Activated CD8-positive, alpha-beta memory T cell treated with anti-CD3 and anti-CD28 coated beads for 48 hours (primary cell): ENCODE measurements at places on chromosomes 3 and 15.

GRCh38 chr3:56980798-56981390, 79.6 kb upstream of the SPATA12 start:
- peak; percentile 34 for DNase-seq

- DNase-seq, result no peak
Observed at GRCh38 chr3:136937175-136937574, 20.6 kb upstream of the IL20RB start.

- no peak for DNase-seq
Observed at GRCh38 chr3:24299246-24299805, 195.3 kb downstream of the THRB start.

DNA sequence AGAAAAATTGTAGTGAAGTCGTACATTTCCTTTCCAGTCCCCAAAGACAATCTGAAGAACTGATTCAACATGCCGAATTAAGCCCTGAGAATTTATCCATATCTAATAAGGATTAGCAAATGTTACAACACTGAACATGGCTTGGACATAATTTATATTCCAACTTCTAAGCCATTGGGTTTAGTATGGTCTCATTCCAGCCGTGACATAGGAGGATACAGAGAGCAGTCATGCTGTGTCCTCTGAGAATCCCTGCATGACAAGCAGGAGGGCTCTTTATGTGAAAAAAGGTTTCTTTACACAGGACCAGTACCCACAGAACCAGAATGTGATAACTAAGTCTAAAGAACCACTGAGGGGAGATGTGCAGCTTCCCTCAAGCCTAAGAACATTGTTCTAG, 231.9 kb upstream of the WNT5A start:
- no peak for DNase-seq

DNA sequence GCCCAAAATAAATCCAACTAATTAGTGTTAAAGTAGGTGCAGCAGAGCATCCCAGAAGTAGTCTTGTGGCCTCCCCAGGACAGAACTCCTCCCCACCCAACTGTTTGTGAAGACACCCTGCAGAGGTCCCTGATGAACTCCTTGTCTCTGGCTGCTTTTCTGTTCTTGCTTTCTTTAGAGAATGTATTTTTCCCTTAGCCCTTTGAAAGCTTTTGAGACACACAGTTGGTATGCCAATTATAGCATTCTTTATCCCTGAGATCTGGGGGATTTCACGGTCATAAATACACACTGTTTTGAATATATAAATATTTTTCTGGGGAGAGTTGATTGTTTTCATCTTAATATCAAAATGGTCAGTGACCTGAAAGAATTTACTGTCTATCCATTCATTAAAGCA, 9.8 kb downstream of the TFG start:
- no peak for DNase-seq

DNA sequence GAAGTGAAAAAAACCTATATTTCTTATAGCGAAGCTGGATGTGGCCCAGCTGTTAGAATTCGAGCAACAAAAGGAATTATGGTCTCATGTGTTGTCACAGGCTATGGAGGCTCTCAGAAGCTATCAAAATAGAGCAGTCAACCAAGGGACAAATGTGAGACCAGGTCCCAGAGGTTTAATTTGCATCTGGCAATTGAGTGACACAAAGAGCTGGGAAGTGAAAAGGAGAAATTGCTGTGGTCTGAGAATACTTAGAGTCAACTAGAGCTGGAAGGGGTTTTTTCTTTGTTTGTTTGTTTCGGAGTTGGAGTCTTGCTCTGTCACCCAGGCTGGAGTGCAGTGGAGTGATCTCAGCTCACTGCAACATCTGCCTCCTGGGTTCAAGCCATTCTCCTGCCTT, 61.3 kb upstream of the SMAD3 start:
- no peak for DNase-seq

DNA sequence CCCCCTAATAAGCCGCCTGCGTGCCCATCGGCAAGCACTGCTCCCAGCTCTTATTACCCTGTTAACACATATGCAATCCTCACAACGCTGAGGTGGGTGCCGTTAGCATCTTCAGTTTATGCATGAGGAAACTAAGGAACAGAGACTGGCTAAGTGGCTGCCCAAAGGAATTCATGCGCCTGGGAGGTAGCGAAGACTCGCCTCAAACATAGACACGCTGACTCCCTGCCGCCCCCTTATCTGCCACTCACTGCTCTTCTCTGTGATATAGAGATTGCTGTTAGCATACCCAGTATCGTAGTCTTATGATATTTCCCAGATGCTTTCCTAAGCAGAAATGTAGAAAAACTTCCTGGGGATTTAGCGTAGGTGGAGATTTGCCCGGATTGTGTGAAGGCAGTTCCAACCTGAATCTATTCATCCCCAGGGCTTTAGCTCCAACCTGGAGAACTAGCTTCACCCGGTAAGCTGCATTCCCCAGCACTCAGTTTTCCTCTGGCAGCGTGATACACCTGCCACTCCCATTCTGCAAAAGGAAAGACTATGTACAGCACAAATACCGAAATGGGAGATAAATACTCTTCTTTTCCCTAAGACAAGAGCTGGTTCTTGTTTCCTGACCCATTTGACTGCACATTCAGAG, 23.7 kb upstream of the CD47 start:
- DNase-seq, result no peak

- DNase-seq, result no peak
Observed at GRCh38 chr3:181383760-181384159, 328.0 kb upstream of the SOX2 start.
